ENCODE measurements at places on chromosomes 2 and 18.

GRCh38 chr2:119263025-119263424, 39.4 kb downstream of the STEAP3 start:
- DNase-seq: no peak

DNA sequence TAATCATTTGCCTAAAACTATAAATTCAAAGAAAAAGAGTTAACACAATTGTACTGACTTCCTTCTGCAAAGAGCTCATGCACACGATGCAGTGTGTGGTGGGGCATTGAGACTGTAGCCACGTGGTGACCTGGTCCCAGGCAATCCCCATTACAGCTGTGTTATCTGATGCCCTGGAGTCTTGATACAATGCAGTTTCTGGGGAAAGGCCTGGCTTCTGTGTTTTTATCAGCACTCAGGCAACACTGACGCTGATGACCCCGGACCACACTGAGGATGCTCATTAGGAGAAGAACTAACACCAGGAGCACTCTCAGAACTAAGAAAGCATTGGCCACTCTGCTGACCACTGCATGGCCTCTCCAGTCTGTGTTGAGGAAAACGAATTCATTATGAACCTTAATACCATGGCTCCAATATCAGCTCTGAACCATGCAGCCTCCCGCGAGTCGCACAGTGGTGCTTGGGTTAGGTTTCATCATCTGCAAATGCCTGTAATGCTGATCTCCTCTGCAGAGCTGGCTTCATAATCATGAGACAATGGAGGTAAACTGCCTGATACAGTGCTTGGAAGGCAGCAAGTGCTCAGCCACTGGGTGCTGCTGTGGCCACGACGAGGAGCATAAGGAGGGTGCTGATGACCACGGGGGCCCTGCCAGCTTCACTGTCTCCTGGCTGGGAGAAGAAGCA, 218.5 kb downstream of the MYT1L start:
- no peak for DNase-seq

DNA sequence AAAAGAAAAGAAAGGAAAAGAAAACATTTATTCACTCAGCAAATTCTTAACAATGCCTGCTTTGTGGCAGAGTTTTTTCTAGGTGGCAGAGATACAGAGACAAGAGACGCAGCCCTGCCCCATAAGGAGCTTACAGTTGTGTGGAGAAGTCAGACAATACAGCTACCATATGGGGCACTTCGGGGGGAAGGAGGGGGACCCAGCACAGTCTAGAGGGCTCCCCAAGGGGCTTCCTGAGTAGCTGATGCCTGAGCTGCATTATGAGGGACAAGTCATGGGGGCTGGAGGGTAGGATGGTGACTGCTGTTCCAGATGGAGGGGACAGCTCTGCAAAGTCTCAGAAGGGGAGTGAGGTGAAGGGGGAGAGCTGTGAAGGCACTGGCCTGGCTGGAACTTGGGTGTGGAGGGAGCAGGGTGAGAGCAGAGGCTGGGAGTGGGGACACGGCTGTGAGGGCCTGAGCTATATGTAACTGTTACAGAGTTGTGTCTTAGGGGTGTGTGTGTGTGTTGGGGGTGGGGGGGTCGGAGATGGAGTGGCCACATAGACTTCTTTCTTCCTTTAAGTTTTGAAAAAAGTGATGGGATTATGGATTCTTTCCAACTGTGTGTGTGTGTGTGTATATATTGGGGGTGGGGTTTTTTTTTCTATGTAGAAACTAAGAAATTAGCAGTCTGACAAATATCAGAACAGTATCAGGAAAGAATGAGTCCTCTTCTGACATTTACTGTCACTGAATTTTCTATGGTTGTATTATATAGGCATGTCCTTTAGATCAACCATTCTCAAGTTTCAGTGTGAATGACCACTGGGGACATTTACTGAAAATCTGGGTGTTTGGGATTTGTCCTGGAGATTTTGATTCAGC, 66.0 kb upstream of the HAAO start:
- DNase-seq: no peak

GRCh38 chr2:2860589-2861300, 516.9 kb downstream of the EIPR1 start:
- no peak for DNase-seq

GRCh38 chr18:5892823-5893431, 2.4 kb downstream of the TMEM200C start:
- DNase-seq: no peak

DNA sequence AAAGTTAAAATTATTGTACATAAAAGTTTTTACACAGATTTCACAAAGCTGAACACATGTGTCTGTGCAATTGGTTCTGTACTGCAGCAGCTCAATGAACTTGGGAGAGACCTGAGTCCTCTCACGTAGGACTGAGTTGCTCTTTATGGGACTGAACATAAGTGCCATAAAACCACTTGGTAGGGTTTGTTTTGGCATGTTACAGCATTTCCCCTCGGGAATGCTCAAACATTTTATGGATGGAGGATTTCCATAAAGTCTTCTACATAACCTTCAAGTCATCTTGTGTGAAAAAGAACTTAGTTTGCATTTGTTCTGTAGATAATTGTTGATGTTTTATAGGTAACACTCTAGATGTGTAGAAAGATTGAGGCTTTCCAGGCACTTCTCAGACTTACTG, 15.9 kb downstream of the LYPD6 start:
- no peak for DNase-seq

DNA sequence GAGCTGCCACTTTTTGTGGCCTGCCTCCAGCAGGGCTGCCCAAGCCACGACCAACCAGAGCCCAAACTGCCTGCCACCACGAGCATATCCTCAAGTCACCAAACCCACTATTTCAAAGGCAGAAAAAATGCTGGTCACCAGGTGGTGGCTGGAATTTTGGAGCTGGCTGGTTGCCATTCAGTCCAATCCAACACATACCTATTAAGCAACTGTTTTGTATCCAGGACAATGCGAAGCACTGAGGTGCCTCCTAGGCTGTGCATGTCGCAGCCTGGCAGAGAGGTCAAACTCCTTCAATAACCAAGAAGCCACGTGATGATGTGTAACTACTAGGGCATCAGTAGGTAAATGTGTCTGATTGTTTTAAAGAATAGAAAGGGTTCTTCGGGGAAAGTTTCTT, 108.3 kb upstream of the PPP1CB start:
- DNase-seq: no peak

DNA sequence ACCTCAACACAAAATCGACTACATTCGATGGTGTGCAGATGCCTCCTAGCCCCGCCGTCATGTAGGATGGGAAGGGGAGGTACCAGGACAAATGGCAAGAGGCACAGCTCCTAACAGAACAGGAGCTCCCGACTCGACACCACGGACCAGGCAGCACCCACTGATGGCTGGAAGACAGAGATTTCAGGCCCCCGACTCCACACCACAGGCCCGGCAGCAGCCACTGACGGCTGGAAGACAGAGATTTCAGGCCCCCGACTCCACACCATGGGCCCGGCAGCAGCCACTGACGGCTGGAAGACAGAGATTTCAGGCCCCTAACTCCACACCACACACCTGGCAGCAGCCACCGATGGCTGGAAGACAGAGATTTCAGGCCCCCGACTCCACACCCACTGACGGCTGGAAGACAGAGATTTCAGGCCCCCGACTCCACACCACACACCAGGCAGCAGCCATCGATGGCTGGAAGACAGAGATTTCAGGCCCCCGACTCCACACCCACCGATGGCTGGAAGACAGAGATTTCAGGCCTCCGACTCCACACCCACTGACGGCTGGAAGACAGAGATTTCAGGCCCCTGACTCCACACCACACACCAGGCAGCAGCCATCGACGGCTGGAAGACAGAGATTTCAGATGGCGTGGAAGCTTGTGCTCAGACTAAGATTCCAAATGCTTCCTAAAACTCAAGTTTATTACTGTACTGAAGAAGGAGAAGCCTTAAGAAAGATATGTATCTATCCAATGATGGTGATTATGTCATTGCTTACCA, 135.5 kb downstream of the EIPR1 start:
- no peak for DNase-seq

- DNase-seq: no peak
Measured at GRCh38 chr2:241135737-241136136, 13.5 kb downstream of the PASK start.

- no peak for DNase-seq
Measured at GRCh38 chr18:36212301-36213171, 25.2 kb downstream of the MOCOS start.

GRCh38 chr2:132605236-132606180, 64.5 kb downstream of the LYPD1 start:
- DNase-seq: no peak

GRCh38 chr2:4588606-4589005, 885.2 kb downstream of the DCDC2C start:
- no peak for DNase-seq

GRCh38 chr18:33264566-33264965, 176.0 kb downstream of the CCDC178 start:
- DNase-seq: no peak

GRCh38 chr2:28419443-28420270, 27.0 kb downstream of the FOSL2 start:
- no peak for DNase-seq

GRCh38 chr2:207338220-207338607, 172.5 kb upstream of the KLF7 start:
- DNase-seq: no peak

DNA sequence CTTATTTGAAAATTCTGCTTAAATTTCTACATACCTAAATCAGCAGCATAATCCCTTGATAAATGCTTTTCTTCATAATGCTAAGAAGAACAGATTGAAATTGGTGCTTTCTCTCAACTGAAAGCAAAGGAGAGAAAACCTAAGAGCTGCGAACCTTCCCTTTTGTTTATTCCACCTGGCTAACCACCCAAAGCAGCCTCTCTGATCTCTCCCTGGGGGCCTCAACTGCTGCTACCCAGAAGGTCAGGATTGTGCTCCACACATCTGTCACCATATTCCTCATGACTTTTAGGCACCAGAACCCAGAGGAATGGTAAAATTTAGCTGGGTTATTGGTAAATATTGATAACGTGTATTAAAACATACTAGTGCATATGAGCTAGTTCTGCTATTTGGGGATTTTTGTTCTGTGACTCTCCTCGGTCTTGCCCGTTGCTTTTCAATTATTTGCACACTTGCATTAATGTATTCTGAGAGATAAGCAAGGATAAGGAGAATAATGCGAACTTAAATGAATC, 334.1 kb downstream of the RIT2 start:
- DNase-seq: no peak

- DNase-seq: no peak
Measured at GRCh38 chr2:3204031-3204821, 173.4 kb downstream of the EIPR1 start.

DNA sequence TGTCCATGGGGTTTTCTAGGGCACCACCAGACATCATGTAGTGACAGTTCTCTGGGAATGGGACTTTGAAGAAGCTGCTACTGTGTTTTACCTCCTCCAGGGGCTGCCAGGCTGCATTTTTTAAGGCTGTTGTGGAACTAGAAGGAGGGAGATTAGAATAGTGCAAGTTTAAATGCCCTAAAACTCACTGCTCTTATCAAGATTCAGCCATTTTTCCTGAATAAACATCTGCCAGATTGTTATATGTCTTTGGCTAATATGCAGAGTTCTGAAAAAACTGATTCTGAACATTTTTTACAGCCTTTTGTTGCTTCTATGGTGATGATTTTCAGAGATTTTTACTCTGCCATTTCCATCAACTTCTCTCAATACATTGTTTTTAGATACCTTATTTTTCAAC, 8.6 kb upstream of the EPB41L5 start:
- DNase-seq: no peak

DNA sequence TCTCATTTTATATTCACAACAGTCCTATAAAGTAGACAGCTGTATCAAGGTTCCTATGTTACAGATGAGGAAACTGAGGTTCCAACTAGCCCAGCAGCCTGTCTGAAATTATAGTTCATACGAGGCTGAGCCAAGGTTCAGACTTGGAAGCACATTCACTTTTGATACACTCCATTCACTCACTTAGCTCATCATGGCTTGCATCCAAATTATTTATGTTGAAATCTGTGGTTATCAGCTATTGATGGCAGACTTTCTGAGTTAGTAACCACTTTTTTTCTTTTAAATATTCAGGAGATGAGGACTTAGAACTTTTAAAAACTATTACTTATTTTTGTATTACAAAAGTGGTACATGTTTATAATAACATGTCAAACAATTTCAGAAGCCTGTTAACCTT, 188.2 kb downstream of the MTX2 start:
- no peak for DNase-seq

DNA sequence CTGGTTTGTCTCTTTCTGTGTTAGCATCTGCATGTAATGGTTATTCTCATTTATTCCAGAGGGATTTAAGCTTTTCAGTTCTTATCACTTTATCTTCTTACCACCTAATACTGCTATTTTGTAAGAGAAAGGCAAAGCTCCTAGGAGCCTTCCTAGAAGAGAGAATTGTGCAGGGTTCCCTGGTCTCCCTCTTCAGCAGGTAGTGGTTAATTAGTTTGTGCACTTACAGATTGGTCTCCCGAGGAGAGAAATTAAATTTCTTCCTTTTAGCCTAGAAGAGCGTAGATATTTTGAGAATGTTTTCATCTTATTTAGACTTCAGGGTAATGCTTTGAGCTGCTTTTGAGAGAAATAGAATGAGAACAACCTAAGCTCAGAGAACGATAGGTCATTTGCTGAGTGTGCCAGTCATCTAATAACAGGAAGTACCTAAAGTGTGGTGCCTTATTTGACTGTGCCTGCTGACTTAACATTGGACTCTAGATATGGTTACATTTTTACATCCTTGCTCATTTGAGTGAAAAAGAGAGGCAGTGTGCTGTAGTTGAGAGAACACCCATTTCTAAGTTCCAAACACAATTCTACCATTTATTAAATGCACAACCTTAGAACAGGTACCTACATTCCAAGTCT, 651.4 kb downstream of the STK39 start:
- no peak for DNase-seq

DNA sequence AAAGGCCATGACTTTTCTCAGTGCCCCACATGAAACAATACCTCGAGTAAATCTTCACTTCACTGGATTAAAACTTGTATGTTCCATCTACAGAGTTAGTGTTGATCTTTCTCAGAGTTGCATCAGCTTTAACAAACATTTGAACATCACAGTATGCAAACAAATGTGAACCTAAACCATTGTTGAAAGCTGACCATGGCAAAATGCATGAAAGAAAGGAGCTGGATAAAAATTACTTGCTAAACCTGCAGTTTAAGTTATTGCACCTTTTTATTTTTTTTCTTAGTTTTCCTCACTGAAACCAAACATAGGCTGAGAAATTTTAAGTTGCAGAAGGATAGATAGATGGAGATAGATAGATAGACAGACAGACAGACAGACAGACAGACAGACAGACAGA, 107.2 kb upstream of the UGP2 start:
- DNase-seq: no peak

GRCh38 chr2:143468341-143468888, 339.2 kb downstream of the ARHGAP15 start:
- no peak for DNase-seq

DNA sequence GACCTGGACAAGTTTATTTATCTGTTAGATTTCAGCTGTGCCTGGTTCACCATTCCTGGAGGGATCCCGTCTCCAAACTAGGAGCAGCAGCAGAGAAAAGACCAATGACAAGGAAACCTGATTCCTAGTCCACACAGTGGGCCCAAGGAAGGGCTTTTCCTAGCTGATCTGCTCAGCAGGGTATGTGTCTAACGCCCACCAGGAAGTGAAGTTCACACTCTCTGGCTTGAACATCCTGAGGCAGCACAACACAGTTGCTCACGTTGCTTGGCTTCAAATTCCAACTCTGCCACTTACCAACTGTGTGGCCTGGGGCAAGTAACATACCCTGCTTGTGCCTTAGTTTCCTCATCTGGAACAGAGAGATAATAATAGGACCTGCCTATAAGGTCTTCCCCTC, 42.9 kb downstream of the XDH start:
- no peak for DNase-seq

GRCh38 chr2:112275887-112276773, 733 bp downstream of the ZC3H6 start:
- DNase-seq: peak; percentile 84

- no peak for DNase-seq
Measured at GRCh38 chr2:234437642-234438304, 59.1 kb downstream of the ARL4C start.

All from CD4-positive, alpha-beta T cell treated with Interleukin-12 subunit alpha and Interleukin-12 subunit beta, for 1 hour (primary cell).